ENCODE measurements at places on chromosomes 7 and 10.

DNA sequence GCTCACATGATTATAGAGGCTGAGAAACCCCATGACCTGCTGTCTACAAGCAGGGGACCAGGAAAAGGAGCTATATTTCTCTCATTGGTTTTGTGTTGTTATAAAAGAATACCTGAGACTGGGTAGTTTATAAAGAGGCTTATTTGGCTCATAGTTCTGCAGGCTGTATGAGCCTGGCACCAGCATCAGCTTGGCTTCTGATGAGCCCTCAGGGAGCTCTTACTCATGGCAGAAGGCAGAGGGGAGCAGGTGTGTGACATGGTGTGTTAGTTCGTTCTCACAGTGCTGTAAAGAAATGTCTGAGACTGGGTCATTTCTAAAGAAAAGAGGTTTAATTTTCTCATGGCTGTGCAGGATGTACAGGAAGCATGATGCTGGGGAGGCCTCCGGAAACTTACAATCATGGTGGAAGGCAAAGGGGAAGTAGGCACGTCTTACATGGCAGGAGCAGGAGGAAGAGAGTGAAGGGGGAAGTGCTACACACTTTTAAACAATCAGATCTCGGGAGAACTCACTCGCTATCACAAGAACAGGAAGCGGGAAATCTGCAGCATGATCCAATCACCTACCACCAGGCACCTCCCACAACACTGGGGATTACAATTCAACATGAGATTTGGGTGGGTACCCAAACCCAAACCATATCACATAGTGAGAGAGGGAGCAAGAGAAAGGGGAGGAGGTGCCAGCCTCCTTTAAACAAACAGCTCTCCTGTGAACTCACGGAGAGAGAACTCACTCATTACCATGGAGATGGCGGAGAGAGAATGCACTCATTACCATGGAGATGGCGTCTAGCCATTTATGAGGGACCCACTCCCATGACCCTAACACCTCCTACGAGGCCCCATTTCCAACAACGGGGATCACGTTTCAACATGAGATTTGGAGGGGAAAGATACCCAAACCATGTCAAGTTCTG lies 133.4 kb downstream of the JCAD start:
- no peak for DNase-seq

DNA sequence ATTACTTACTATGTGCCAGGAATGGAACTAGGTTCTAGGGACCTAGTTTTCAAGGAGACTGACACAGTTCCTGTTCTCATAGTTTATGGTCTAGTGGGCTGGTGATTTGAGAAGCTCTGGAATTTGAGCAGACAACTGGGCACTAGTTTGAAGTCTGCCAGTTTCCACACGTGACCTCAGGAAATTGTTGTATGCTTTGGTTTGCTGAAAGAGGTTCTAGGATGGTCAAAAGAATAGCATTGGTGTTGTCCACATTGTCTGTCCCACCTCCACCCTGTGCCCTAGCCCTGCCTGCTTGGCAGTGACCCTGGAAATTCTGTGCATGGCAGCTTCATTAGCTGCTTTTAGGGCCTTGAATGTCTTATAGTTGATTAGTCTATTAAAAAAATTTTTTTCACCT lies 28.7 kb downstream of the GBF1 start:
- DNase-seq = no peak

DNA sequence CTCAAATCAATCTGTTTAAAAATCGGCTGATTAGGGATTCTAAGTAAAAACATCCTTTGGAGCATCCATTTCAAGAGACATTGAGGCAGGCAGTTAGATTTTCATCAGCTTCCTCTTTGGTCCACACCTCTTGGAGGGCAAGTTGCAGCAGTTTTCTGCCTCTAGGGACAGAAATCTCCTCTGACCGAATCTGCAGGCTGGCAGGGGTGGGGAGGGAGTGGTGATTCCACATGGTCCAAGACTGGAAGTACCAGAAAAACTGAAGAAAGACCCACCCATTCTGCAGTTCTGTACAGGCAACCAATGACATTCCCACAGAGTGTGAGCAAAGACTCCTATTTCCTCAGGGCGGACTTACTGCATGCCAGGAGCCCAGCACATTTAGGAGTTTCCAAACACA lies 29.0 kb downstream of the FGFBP3 start:
- peak; percentile 31 for DNase-seq

DNA sequence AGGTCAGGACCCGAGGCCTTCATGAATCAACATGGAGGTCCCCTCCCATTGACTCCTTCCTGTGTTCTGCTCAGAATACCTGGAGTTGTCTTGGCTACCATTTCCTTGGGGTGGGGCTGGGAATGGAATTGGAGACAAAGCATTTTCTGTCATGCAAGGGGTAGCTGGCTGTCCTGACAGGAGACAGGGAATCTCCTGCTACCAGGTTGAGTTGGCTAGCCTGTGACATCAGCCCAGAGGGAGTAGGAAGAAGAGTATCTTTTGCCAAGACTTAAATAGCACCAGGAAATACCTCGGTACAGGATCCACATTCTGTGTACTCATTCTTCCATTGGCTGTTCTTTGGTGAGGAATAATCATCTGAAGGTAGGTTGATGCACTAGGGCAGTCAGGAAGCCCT lies 4.9 kb downstream of the ZDHHC16 start:
- no peak for DNase-seq

- DNase-seq = peak; percentile 78
Measured at GRCh38 chr10:61896854-61897661, 4.4 kb upstream of the ARID5B start.

DNA sequence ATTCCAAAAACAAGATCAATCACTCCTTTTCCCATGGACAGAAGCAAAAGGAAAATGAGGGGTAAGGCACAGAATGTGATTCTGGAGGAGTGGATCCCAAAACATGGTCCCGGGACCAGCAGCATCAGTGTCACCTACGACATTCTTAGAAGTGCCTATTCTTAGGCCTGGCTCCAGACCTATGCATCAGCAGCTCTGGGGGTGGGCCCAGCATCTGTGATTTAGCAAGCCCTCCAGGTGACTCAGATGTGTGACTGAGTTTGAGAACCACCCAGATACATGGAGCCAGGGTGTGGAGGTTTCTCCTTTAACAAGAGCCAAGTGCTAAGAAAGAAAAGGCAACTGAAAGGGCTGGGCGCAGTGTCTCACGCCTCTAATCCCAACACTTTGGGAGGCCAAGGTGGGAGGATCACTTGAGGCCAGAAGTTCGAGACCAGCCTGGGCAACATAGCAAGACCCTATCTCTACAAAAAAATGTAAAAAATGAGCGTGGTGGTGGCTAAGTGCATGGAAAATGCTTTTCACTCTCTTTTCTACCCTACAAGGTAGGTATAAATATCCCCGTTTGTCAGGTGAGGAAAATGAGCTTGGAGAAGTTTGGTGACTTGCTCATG lies 17.1 kb upstream of the ARPC1A start:
- no peak for DNase-seq

DNA sequence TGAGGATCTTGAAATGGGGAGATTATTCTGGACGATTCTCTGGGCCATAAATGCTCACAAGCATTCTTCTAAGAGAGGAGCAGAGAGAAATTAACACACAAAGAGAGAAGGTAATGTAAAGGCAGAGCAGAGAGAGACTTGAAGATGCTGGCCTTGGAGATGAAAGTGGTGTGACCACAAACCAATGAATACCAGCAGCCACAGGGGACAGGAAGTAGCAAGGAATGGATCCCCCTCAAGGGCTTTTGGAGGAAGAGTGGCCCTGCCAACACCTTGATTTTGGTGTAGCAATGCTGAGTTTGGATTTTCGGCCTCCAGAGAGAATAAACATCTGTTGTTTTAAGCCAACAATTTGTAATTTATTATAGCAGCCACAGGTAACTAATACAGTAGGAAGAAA lies 1155.6 kb downstream of the TYW1 start:
- DNase-seq = no peak

DNA sequence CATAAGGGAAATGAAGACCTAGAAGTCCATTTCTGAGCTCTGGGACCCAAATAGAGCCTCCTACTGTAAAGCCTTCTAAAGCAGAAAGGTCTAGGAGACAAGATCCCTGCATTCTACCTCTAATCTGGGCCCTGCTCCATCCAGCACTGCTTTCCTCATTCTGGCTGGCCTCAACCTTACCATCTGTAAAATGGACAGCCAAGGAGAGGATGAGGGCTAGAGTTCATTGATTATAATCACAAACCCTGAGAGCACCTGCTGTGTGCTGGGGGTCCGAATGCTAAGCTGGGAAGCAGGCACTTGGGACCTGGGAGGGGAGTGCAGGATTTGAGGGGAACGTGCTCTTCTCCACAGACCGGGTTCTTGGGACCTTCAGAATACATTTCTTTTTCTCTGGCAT lies 454.0 kb upstream of the ZMIZ1 start:
- DNase-seq = no peak

DNA sequence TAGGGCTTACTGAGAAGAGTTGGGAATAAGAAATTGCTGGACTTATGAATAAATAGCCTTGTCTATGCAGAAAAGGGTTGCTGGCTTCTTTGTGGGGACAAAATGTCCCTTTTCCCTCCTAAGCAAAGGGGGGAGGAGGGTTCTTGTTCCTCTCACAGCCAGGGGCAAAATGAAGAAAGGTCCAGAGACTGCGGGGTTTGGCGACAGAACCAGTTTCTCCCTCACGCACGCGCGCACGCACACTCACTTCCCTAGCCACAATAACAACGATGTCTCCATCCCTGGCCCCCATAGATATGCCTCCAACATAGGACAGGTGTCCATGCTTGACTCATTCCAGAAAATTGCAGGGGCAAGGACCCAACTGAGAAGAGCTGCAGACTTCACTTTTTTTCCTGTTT lies 3.3 kb downstream of the ZMIZ1 start:
- DNase-seq = no peak

DNA sequence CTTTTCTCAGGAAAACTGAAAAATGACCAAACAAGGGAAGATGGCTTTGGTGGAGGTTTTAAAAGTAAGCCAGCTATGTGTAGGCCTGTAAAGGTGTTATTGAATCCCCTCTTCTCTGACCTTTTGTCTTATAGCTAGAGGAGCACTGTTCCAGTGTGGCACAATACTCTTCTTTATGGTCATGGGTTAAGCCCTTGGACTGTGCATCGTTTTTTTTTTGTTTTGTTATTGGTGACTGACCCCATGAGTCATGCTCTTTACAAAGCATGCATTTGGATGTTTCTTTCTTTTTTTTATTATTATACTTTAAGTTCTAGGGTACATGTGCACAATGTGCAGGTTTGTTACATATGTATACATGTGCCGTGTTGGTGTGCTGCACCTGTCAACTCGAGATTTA lies 19.6 kb upstream of the FAM25A start:
- no peak for DNase-seq

- DNase-seq = peak; percentile 61
Measured at GRCh38 chr10:73940634-73941221, 29.8 kb downstream of the PLAU start.

GRCh38 chr7:5420067-5420880 lies 3.4 kb downstream of the TNRC18 start:
- no peak for DNase-seq

GRCh38 chr10:22622242-22622806 lies 92.1 kb downstream of the PIP4K2A start:
- no peak for DNase-seq

DNA sequence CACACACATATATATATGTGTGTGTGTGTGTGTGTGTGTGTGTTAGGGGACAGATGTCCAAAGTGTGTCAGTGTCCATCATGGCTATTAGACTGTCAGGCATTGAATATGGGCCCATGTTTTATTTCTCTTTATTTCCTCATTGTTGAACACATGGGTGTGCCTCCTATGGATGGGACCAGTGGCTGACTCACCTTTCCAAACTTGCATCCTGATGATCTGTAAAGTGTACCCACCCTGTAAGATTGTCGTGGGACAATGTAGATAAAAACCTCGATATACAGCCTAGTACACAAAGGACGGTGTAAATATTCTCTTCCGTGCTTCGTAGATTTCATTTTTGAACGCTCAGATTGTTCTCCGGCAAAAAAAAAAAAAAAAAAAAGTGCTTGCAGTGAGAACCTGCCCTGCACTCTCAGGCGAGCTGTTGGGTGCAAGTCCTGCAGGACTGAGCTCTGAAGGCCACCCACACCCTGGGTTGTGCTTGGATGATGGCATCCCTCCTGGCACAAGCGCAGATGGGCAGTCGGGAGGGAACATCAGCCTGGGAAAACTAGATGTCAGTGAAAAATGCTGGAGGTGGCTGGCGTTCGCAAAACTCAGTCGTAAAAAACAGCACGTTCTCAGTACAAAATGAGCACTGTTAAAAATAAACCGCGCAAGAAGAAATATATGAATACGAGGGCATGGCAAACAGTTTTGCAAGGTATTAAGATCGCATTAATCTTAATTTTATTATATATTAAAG lies 166.9 kb downstream of the CUX1 start:
- DNase-seq = no peak

DNA sequence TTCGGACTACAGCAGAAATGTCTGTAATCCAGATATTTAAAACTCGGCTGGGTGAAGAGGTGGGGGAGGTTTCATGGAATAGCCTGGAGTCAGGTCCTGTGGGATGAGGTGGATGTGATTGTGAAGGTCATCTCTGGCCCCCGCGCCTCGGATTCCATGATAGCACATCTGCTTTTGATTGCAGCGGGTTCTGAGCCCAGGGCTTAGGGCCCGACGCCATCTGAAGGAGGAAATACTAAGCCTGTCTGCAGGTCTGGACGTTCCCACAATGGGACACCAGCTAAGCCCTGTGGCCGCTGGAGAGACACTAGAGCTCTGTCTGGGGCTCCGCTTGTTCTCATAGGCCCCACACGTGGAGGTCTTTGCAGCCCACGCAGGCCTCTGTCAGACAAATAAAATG lies 328.7 kb downstream of the CXCL12 start:
- no peak for DNase-seq

DNA sequence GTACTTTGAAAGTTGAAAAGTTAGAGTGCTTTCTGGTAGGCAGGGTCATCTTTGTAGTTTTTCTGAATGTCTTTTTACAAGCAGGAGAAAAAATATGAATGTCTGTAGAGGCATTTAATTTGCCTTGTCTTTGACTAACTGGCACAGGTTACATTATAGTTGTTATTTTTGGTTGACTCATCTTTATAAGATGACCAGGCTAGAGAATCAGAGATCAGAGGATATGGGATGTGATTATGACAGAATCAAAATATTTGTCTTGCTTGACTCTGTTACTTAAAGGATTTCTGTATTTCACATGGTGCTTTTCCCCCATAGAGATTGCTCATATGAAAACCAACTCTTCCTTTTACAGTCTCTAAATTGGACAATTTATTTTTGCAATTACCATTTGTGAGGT lies 2.4 kb downstream of the ZMYND11 start:
- DNase-seq = no peak

DNA sequence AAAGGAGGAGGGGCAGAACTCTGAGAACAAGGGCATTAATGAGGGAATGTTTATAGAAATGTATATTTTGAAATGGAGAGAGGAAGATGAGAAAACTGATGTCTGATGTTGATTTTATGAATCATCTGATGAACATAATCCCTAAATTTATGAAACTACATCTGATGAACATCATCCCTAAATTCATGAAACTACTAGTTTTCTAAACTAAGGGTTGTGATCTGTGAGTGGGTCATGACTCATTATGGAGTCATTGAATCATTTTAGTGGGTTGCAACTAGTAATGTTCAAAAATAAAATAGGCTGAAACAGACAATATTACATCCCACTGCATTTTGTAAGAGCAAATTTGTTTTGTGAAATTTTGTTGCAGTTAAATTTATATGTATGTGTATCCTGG lies 442.6 kb upstream of the TEX47 start:
- DNase-seq = no peak

GRCh38 chr10:117684672-117685211 lies 142.2 kb downstream of the EMX2 start:
- no peak for DNase-seq

GRCh38 chr7:28041508-28042314 lies 138.9 kb downstream of the JAZF1 start:
- DNase-seq = no peak

Measured in neuronal stem cell (in vitro differentiated cells).